ENCODE measurements at places on chromosomes 3 and 15.

DNA sequence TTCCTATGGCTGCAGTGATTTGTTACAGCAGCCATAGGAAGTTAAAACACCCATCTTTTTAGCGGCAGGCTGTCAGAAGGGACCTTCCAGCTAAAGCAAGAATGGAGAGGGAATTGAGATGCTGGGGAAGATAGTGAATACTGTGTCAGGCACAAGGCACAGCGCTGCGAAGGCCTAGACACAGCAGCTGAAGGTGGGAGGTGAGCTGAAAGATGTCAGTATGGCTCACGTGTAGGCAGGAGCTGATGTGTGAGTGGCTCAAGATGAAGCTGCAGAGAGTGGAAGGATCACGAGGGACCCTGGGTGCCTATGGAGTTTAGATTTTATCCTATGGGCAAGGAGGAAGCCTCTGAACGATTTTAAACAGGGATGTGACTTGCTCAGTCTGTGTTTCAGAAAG is 44.3 kb downstream of the NMNAT3 start:
- DNase-seq, result no peak

- no peak for DNase-seq
Measured at GRCh38 chr3:79587150-79587549, 180.6 kb downstream of the ROBO1 start.

GRCh38 chr3:64687781-64688604 is at the start of gene ADAMTS9:
TSS of gene ADAMTS9 (minus strand) at chr3:64688000. CDS start at chr3:64687657, 343 bp downstream.
- no peak for DNase-seq

DNA sequence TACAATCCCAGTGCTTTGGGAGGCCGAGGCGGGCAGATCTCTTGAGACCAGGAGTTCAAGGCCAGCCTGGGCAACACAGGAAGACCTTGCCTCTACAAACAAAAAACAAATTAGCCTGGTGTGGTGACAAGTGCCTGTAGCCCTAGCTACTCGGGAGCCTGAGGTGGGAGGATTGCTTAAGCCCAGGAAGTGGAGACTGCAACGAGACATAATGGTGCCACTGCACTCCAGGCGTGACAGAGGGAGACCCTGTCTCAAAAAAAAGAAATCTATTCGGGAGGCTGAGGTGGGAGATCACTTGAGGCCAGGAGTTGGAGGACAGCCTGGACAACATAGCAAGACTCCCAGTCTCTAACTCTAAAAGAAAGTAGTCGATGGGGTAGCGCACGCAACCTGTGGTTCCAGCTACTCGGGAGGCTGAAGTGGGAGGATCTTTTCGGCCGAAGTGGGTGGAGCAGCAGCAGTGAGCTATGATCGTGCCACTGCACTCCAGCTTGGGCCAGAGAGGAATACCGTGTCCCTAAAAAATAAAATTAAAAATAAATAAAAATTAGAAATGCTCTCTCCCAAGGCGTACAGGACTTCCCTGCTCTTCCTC is 775 bp downstream of the C3orf33 start:
- no peak for DNase-seq

GRCh38 chr3:27568393-27568792 is 84.2 kb upstream of the SLC4A7 start:
- peak; percentile 7 for DNase-seq

DNA sequence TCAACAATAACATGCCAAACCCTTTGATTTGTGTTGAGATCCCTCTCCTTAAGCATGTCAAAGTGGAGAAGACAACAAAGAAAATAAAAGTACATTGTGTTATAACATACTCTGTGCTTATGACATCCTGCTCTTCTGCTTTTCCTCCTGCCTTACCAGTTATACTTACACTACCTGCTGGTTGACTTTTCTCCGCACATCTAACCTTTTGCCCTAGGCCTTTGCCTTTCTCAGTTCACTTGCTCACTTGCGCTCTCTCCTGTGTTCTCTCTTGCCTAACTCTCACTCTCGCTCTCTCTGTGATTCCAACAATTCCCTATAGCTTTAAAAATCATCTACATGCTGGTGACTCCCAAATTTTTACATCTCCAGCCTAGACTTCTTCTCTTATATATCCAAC is 5.7 kb downstream of the DNAH12 start:
- no peak for DNase-seq

DNA sequence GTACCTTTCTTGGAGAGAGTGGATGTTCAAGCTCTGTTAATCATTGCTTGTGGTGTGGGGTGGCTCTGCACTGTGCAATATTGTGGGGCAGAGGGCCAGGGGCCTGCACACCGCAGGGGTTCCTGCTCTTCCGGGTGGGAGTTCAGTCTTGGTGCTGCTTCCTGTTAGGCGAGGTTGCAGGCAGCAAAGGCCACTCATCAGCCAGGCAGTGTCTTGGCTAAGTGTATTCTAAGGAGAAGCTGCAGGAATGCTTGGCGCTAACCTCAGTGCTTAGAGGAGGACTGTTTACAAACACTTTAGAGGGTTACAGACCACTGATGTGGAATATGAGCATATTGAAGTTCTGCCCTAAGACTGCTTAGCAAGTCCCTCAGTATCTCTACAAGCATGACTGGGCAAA is 81.7 kb downstream of the CEP63 start:
- no peak for DNase-seq

Measured in NCI-H2081 treated with DMSO at 0.1 percent for 48 hours (cell line).